ENCODE measurements at places on chromosomes 5 and 9.

DNA sequence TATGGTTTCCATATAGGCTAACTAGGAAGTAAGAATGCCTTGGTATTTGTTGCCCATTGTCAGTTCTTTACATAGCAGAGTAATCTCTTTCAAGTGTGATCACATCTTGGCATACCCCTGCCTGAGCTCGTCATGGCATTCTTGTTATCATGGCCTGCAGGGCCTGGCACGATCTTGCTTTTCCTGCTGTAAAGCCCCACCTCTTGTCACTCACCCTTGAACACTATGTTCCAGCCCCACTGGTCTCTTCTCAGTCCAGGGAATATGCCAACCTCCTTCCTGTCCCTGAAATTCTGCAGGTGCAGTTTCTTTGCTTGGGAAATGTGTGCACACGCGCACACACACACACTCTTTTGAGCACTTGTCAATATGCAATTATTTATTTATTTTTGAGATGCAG is 250.2 kb upstream of the DMRT1 start:
- DNase-seq, result no peak

- no peak for DNase-seq
Measured at GRCh38 chr5:83494666-83495065, 23.1 kb downstream of the VCAN start.

DNA sequence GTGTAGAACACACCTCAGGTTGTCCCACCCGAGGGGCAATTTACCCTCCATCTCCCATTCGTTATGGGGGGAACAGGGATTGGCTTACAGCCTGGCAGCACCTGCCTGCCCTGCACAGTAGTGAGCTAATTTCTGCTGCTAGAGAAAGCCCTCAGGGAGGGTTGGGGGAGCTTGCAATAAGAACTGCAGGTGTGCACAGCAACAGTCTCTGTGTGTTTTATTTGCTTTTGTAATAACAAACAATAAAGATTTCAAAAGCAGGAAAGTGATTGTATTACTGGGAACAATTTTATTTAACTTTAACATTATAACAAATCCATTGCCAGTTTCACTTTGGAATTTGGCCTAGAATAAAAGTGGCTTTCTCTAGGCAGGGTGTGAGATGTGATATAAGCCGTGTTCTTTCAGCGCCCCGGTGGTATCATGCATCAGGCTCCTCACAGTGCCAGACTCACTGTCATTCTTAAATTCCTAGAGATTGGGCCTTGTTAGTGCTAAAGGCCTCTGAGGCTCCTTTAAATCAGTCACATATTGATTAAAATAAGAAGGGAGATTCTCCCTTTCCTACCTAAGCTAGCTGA is 81.1 kb downstream of the RMI1 start:
- DNase-seq, result no peak

GRCh38 chr9:90726215-90726614 is 75.4 kb upstream of the SYK start:
- DNase-seq, result no peak

DNA sequence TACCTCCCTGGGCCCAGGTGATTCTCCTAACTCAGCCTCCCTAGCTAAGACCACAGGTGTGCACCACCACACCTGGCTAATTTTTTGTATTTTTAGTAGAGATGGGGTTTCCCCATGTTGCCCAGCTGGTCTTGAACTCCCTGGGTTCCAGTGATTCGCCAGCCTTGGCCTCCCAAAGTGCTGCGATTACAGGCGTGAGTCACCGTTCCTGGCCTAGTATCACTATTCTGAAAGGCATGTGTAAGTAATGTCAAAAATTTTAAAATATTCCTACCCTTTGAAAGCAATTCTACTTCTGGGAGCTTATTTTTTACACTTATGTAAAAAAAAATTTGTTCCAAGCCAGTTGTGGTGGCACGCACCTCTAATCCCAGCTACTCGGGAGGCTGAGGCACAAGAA is 27.1 kb upstream of the TLE1 start:
- DNase-seq, result no peak

DNA sequence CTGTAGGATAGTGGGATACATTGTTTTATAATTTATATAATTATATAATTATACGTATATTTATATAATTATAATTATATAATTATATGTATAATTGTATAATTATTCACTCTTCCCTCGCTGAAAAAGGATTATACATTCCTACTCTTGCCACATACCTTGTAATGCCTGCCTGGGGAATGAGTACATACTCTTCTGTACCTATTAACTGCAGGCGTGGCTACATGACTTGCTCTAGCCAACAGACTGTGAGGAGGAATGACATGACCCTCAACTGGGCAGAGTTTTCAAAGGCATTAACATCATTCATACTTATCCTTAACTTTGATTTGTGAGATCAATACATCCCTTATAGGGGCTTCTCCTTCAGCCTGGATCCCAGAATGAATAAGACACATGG is 19.1 kb downstream of the ERMP1 start:
- DNase-seq, result no peak

- DNase-seq, result no peak
Measured at GRCh38 chr5:146722361-146722779, 156.2 kb downstream of the PPP2R2B start.

DNA sequence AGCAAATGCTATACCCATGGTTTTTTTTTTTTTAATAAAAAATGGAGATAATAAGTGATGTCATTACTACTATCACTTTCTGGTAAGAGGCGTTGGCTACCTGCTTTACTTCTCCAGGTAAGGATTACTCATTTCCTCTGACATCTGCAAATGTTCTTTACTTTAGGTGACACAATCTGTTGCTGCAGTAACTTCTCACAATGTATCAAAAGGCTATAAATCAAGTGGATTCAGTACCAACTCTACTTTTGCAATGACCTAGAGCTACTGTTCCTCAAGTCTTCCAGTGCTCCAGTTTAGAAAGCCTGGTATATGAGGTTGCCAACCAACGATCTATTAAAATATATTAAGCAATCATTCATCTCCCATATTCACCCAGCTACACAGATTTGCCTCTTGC is 129.1 kb downstream of the PLK2 start:
- no peak for DNase-seq

- DNase-seq, result no peak
Measured at GRCh38 chr9:10855847-10856246, 243.0 kb upstream of the PTPRD start.

GRCh38 chr5:122259995-122260394 is 52.0 kb upstream of the SNCAIP start:
- DNase-seq, result no peak

- DNase-seq, result no peak
Measured at GRCh38 chr5:160054831-160055230, 45.9 kb downstream of the TTC1 start.

DNA sequence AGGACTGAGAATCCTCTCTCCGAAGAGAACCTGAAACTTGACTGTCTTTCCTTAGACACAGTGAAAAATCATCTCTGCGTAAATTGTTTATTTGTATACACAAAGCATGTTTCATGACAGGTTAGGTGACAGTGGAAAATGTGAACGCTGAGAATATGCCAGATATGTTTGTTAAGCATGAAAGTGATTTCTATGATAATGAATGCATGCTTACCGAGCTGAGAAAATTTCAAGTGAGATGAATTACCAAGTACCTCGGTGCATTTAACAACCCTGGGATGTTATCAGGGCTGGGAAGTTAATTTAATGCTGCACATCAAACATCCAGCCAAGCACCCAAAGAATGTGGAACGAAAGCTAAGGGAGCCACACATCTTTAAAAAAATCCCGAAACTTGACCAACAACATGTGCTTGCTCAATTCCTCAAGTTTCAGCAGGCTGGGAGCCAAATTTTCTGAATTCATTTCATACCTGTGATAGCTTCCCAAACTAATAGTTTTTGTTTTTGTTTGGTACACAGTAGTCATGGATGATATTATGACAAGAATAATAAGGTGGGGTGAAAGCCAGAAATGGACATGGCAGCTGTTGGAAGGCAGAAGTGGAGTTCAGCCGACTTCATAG is 336.9 kb downstream of the ARHGEF28 start:
- DNase-seq, result no peak

DNA sequence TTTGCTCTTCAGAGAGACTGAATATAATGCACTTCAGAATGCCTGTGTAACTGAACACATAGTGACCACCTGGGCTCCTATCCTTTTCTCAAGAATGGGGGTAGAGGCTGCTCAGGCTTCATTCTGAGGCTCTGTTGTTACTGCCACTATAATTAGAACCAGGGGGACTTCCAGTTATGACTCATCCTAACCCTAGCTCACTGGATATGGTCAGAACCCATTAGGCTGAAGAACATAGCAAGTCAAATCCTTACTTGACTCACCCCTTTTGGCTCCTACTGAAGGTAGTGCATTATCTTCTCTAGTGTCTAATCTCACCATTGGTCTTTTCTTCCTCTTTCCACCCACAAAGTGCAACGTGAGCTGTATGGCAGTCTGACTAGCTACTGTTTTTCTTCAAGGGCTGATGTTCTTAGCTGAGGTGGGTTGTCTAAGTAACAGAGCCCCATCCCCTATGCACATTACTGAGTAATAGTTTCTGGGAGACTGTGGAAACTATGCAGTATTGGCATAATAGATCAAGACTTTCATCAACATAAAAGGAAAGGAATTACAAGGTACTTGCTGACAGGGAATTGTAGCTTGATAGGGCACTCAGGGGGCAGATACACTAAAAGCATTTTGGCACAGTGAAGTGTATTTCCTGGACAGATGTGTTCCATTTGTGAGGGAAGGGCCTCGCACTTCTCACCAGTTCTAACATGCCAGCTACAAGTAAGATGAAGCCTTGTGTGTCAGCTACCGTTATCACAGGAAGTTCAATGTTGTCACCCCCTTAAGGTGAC is 431.0 kb upstream of the MEF2C start:
- DNase-seq, result no peak

- DNase-seq, result no peak
Measured at GRCh38 chr5:92922231-92922967, 658.6 kb downstream of the NR2F1-AS1 start.

GRCh38 chr5:109412981-109413402 is 3.2 kb upstream of the PJA2 start:
- no peak for DNase-seq

DNA sequence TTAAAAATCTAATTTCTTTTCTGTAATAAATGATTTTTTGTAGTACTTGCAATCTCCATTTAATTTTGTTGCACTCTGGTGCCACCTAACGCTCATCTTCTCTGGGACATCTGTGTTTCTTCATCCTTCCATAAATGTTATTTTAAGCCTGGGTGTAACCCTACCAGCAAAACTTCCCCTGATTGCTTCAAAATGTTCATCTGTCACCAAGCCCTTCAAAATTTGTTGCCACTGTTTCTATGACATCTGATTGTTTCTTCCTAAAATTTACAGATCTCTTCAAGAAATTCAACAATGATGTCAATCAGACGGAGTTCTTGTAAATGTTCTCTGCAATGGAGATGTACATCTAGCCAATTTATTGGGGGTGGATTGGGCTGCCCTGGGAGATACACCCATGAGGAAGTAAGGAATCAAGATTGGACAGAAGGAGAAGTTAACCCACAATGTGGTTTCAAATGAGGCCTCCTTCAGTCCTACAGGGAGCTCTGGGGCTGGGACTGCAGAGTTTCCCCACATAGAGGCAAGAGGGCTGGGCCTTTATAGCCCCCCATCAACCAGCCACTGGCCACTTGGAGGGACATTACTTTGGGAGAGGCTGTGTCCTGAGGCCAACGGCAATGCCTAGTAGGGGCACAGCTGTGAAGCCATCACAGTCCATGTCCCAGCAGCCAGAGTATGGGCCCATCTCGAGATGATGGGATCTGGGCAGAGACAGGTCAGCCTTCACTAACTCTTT is 23.3 kb downstream of the MCTP1 start:
- DNase-seq, result no peak

DNA sequence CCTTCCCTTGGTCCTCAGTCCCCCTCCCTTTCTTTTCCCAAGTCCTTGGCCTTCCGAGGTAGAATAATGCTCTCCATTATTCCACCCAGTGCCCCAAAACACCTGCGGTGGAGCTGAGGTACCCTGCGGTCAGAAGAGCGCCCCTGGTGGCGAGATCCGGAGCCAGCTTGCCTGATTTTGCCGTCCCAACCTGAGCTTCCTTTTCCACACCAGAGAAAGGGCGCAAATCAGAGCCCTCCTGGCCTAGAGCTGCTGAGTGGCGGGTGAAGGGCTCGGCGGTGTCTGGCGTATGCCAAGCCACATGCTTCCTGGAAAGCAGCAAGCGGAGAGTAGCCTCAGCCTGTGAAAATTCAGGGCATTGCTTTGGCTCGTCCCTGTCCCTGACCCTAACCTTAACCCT is 21.1 kb upstream of the CARTPT start:
- no peak for DNase-seq

DNA sequence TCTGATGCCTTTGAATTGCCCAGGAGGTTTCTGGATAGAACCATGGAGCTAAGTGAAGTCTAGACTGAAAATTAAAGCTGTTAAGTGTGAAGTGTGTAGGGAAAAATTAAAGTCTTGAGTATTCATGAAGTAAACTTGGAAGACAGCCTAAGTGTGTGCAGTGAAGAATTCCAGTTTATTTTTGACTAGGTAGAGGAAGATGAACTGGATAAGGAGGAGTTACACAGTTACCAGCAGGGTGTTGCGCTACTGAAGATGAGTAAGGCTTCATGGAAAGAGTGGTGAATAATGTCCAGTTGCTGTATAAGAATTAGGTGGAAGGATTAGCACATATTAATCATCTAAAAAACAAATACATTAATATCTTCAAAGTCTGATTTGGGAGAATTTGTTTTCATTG is 5.7 kb upstream of the CHD1 start:
- no peak for DNase-seq

- DNase-seq, result no peak
Measured at GRCh38 chr5:6412811-6413210, 34.5 kb upstream of the MED10 start.

- DNase-seq, result no peak
Measured at GRCh38 chr5:31445041-31445600, 86.8 kb downstream of the DROSHA start.

DNA sequence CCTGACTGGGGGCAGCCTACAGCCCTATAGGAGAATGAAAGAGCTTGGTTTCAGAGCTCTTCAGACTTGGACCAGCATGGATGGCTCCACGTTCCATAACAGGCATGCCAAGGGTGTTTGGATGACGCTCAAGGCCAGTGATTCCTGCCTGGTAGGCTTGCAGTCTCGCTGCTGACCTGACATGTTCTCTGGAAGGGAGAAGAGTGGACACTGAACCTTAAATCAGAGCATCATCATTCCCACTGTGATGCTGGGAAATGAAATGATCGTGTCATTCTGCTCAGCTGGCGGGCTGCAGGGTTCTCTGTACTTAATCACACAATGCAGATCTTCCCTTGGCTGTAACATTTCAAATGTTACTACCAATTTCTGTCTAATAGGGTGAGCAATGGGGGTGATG is 57.0 kb downstream of the CFAP90 start:
- DNase-seq, result no peak

GRCh38 chr9:126027566-126027965 is 280.4 kb downstream of the PBX3 start:
- DNase-seq, result no peak

- no peak for DNase-seq
Measured at GRCh38 chr5:57738301-57738700, 255.7 kb upstream of the ACTBL2 start.

GRCh38 chr9:82567953-82568352 is 495.0 kb downstream of the RASEF start:
- no peak for DNase-seq

DNA sequence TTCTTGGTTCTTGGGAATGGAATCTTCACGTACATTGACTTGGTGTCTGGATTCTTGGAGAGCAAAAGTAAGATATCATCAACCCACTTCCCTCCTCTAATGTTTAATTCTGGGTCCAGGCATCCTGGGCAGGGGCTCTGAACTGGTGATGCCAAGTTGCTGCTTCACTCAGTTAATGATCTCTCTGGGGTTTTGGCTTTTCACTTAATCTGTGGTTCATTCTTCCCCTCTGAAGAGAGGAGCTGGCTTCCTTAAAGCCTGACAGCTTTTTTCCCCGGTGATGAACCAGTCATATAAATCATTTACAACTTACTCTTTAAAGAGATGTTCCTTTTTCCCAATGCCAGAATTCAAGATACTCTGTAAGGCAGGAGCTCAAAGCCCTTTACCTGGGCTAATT is 65.9 kb downstream of the ARHGAP26 start:
- DNase-seq, result no peak

Measured in activated CD4-positive, alpha-beta T cell treated with anti-CD3 and anti-CD28 coated beads for 24 hours (primary cell).